HTR-8/SVneo (cell line): ENCODE measurements at places on chromosomes 1 and 21.

DNA sequence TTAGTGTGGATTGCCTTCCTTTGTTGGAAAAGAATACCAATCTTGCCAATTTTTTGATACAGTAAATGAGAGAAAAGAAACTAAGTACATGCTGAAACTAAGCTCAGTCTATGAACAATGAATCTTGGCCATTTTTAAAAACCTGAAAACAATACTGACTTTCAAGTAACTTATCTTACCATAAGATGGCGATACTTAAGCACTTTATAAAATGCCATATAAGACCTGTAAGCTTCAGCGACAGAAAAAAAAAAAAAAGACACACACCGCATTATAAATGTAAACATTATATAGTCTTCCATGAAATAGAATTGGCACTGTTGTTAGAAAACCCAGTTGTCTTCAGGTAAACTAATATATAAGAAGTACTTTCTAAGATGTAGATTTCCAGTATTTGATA lies 3.0 kb downstream of the OLFM3 start:
- DNase-seq = no peak

DNA sequence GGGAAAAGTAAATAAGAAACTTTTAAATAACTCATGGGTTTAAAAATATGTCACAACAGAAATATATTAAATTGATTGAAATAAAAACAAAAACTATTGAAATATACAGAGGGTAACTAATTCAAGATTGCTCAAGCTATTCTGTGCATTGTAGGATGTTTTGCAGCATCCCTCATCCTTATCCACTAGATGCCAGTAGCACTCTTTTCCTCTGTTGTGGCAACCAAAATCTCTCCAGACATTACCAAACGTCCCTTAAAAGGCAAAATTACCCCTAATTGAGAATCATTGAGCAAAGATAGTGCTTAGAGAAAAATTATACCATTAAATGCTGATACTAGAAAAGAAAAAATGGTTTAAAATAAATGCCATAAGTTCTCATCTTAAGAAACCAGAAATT lies 682.6 kb downstream of the RWDD3 start:
- no peak for DNase-seq

GRCh38 chr1:93518516-93518915 lies 70.6 kb downstream of the FNBP1L start:
- no peak for DNase-seq

DNA sequence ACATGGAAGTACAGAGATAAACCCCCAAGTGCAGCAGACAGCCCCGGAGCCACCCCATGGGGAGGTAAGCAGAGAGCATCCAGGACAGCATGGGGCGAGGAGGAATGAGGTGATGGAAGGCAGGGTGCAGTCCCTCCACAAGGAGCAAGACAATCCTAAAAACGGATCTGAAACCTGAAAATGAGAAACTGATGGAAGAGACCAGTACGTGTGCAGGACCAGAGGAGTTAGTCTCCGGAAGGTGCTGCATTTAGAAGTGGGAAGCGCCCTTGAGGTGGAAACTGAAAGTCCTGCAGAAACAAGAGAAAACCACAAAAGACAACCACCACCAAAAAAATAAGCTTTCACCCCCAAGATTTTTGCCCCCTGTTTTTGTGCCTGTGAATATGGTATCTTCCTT lies 17.4 kb upstream of the DDOST start:
- no peak for DNase-seq

DNA sequence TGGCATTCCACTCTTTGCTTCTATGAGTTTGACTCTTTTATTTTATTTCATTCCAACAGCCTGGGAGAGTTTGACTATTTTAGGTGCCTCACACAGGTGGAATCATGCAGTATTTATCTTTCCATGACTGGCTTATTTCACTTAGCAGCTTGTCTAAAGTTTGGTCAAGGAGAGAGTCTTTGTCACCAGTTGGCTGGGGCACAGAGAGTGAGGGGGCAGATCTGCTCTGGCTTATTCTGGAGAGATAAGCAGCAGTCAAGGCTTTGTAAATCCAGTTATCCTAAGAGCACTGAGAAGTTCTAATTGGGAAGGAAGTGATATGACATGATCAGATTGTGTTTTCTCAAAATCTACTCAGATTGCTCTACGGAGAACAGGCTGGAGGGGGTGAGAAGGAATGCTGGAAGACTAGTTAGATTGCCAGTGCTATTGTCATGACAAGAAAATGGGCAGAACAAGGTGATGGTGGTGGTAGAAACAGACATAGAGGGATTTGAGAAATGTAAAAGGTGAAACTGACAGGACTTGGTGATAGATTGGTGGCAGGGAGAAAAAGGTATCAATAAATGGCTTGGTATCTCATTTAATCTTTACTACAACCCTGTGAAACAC lies 12.1 kb upstream of the CTTNBP2NL start:
- no peak for DNase-seq
